NCI-H2171 (cell line): ENCODE measurements at places on chromosomes 2 and 18.
A peak's percentile ranks its signal among the peaks of the same experiment; 100 is the strongest.

- DNase-seq: no peak
These were observed 8.0 kb downstream of the D2HGDH start for GRCh38 chr2:241742320-241742939.

- DNase-seq: no peak
These were observed 4.3 kb upstream of the NAPG start for GRCh38 chr18:10521566-10521965.

DNA sequence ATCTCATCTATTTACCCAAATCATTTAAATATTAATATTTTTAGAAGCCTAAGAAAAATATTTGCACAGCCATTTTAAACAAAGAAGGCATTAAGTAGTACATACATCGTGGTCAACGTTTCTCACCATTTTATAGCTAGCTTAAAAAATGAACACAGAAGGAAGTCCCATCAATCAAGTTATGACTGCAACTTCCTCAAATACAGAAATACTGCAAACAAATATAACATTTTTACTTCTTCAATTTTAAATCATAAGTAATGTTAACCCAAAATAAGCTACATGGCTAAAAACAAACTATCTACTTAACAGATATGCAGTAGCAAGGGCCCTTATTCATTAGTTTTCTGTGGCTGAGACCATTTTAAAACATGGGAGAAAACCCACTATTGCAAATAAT lies 30.6 kb downstream of the ITSN2 start:
- DNase-seq: no peak

DNA sequence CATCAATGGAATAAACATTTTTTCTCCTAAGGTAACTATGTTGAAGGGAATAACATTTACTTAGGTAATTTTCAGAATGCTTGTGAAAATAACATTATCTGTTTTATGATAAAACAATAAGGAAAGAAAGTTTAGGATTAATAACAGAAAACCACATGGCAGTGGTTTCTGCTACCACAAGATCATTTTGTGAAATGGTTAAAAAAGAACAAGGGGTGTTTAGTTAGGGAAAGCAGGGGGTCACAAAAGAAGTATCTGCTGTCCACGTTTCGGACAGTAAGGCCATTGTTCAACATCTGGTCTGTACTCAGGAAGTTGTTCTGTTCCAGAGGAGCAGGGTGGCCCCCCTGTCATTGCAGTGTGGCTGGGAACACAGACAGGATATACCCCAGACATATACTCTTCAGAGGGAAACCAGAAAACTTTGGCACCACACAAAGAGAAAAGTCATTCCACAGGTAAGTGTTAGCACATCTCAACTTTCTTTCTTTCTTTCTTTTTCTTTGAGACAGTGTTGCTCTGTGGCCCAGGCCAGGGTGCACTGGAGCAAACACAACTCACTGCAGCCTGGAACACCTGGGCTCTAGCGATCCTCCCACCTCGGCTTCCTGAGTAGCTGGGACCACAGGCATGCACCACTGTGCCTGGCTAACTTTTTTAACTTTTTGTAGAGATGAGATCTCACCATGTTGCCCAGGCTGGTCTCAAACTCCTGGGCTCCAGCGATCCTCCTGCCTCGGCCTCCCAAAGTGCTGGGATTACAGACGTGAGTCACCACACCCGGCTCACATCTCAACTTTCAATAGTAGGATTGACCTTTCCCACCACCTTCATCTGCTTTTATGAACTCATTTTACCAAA lies 14.8 kb upstream of the ARL5A start:
- no peak for DNase-seq

DNA sequence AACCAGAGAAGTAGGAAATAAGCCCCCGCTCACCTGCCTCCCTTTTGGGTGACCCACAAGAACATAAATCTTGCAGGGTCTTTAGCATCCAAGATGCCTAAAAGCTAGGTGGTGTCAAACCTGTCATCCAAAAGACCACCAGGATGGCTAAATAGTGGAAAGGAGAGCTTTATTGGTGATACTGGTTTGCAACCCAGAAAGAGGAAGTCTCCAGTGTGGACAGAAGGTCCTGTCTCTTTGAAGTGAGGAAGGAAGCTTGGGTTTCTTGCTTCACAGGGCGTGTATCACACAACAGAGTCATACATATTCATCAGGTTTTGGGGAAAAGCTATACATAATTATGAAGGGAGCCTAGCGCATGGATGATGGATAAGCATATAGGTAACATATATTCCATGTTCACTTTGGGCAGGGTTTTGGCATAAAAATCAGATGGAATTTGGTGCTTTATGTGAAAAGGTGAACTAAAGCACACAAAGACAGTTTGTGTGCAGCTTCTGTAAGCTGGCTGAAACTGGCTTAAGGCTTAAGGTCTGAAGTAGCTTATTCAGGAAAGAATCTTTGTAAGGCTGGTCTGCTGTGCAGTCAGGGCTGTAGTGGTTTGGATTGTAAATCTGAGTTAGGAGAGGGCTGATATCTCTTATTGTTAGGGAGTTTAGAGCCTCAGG lies 102.2 kb upstream of the MSH2 start:
- DNase-seq: no peak

- peak; percentile 80 for DNase-seq
These were observed 219.8 kb upstream of the PARD3B start for GRCh38 chr2:204325468-204325867.

DNA sequence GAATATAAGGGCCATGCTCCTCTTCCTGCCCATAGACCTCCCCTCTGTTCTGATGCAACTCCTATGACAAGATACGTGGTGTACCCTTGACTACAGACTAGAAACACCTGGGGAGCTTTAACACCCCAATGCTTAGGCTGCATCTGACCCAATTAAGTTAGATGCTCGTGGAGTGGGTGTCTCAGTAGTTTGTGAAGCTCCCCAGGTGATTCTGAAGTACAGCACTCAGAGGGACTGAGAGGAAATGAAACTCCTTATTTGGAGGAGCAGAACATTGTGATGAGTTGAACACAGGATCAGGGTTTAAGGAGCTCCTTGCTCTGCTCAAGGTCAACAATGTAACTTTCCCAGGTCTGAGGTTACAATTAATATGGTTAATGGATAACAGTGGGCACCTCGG lies 80.3 kb upstream of the TTC39C start:
- DNase-seq: no peak

DNA sequence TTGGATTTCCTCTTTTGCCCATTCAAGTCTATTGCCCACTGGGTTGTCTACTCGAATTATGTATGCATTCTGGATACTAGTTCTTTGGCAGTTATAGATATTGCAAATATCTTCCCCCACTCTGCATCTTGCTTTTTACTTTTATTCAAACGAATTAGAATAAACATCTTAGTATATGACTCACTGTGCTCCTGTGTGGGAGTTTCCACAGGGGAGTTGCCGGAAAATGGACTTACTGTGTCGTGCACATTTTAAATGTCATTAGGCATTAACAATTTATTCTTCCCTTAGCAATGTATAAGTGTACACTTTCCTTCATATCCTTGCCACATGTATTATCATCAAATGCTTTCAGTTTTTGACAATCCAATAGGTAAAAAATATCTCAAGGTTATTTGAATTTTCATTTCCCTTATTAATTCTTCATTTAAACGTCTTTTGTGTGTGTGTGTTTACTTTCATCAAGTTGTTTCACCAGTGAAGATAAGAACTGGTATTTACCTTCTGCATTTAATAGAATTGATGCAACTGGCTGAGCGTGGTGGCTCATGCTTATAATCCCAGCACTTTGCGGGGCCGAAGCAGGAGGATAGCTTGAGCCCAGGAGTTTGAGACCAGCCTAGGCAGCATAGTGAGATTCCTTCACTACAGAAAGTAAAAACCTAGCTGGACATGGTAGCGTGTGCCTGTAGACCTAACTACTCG lies 4.6 kb upstream of the UGT1A5 start:
- no peak for DNase-seq

GRCh38 chr2:109130723-109130995 lies 1.7 kb downstream of the SH3RF3 start:
- DNase-seq: no peak

GRCh38 chr2:169808221-169808620 lies 9.6 kb downstream of the SSB start:
- DNase-seq: no peak

GRCh38 chr18:27778441-27778840 lies 398.5 kb downstream of the CDH2 start:
- DNase-seq: no peak

DNA sequence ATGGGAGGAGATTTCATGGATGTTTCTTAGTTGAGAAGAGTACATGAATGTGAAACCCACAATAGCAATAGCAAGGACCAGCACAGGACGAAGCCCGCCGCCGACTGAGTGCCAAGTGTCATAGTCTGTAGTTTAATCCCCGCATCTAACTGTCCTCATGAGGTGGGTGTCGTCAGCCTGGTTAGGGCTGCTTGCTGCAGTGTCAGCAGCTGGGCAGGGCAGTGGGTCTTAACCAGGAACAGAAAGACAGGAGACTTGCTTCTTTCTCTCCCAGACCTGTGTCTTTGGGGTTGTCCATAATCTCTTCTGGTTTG lies 146.6 kb downstream of the VAPA start:
- DNase-seq: no peak

DNA sequence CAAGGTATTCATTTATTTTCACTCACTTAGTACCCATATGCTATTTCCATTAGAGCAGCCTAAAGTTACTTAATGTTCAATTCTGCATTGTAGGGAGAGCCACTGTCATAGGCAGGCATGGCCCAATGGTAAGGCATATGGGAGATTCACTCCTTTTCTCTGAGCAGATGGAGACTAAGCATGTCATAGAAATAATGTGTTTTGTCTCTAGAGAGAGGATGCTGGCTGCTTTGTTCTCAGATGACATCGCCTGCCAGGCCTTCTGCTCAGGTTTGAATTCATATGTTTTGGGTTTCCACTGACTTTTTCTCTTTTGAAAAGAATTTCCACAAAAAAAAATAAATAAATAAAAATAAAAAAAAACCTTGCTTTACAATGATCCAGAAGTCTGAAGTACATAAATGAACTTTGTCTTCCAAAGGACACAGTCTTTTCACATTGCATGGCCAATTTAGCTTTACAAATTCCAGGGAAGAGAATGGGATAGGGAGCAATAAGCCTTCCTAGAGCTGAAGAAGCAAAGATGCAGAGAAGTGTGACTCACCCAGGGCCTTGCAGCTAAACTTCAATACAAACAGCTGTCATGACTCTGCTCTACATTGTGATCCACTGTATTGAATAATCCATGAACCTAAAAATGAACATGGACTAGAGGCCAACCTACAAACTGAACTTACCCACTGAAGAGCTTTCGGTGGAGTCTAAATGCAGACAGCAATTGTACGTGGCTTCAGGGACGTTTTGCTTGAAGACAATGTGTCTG lies 422.5 kb downstream of the CMPK2 start:
- peak; percentile 93 for DNase-seq

DNA sequence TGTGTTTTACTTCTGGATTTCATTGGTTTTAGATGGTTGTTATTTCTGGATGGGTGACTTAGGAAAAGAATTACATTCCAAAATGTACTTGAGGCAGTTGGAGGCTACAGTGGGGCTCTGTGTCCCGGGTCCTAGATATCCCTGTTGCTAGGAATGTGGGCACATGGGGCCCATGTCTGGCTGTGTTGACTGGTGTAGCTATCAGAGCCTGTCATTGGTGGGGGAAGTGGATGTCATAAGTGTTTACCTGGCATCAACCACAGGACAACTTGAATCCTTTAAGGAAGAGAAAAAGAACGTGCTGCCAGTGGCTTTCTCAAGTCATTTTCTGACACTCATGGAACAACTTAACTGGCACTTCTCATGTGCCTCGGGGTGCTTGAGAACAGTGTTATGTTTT lies 30.4 kb downstream of the IL18R1 start:
- DNase-seq: no peak

GRCh38 chr2:207911856-207912255 lies 113.5 kb downstream of the PLEKHM3 start:
- no peak for DNase-seq

GRCh38 chr2:111117598-111118480 lies 2.9 kb upstream of the BCL2L11 start:
- no peak for DNase-seq

GRCh38 chr2:220781622-220782241 lies 790.4 kb downstream of the EPHA4 start:
- no peak for DNase-seq

- no peak for DNase-seq
These were observed 98.9 kb upstream of the ITGB6 start for GRCh38 chr2:160298960-160299359.

GRCh38 chr18:58993260-58993659 lies 128.6 kb downstream of the ZNF532 start:
- no peak for DNase-seq

DNA sequence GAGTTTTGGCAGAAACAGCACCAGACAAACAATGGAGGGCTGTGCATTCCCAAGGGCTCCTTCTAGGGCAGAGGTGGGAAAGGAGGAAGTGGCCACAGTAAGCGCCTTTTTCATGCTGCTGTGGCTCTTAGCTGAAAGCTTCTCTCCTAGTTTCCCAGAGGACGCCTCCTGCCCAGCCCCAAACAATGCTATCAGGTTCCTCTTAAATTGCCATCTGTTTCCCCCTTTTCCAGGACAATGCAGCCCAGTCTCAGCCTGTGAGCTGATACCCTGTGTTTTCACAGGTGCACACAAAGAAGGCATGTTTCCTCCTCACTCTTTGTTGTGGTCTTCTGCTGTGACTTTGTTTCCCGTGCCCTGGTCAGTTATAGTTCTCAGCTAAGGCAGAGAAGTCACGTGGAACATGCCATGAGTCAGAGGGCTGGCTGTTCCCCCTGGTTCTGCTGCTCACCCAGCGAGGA lies 5.4 kb upstream of the FAM124B start:
- peak; percentile 22 for DNase-seq

- DNase-seq: no peak
These were observed 20.5 kb downstream of the RAD51AP2 start for GRCh38 chr2:17497718-17498117.

DNA sequence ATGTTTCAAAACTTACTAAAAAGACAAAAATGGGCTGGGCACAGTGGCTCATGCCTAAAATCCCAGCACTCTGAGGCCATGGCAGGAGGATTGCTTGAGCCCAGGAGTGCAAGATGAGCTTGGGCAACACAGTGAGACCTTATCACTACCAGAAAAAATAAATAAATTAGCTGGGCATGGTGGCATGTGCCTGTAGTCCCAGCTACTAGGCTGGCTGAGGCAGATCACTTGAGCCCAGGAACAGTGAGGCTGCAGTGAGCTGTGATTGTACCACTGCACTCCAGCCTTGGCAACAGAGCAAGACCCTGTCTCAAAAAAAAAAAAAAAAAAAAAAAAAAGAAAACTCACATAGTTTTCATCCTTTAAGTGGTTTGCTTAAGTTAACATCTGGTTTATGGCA lies 6.4 kb downstream of the TSPYL6 start:
- DNase-seq: no peak

- DNase-seq: no peak
These were observed 40.5 kb upstream of the SIX2 start for GRCh38 chr2:45049569-45050336.

DNA sequence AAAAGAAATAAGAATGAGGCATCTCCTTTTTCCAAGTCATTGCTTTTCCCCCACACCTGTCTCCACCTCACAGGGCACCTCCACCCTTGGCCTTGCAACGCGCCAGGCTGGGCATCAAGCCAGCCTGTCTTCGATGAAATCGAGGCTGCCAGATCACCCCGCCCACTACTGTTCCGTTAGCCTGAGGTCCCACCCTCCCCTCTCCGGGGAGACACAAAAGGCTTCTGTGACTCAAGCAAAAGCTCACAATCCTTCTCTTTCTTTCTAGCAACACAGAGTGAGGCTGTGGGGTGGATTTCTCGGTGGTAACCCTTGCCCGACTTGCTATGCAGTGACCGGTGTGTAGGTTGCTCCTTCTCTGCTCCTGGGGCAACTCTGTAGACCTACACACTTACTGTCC lies 9.9 kb downstream of the TNP1 start:
- DNase-seq: peak; percentile 77
